NCI-H2171 (cell line): ENCODE measurements at places on chromosomes 5 and 9.

- no peak for DNase-seq
Measured at GRCh38 chr5:157913575-157913974, 54.6 kb upstream of the CLINT1 start.

GRCh38 chr5:1551426-1552301 lies 27.9 kb upstream of the LPCAT1 start:
- no peak for DNase-seq

DNA sequence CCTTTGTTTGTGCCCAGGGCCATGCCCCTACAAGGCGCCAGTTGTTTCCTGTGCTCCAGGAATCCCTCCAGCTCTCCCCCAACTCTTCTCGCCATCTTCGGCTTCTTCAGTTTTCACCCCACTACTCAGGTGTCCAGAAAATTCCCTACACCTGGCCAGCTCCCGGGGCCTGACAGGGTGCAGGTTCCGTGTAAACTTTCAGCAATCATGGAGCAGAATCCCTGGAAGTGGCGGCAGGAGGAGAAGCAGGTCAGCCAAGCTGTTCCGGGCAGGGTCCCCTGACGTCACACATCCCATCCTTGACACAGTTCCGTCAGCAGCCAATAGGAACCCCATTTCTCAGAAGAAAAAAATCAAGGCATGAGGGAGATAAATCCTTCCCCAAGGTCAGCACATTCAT lies 12.2 kb upstream of the ADGRD2 start:
- DNase-seq, result no peak

GRCh38 chr9:88087906-88088305 lies 50.4 kb downstream of the SPATA31C2 start:
- DNase-seq, result no peak

- no peak for DNase-seq
Measured at GRCh38 chr9:124197177-124198095, 60.3 kb upstream of the NEK6 start.

DNA sequence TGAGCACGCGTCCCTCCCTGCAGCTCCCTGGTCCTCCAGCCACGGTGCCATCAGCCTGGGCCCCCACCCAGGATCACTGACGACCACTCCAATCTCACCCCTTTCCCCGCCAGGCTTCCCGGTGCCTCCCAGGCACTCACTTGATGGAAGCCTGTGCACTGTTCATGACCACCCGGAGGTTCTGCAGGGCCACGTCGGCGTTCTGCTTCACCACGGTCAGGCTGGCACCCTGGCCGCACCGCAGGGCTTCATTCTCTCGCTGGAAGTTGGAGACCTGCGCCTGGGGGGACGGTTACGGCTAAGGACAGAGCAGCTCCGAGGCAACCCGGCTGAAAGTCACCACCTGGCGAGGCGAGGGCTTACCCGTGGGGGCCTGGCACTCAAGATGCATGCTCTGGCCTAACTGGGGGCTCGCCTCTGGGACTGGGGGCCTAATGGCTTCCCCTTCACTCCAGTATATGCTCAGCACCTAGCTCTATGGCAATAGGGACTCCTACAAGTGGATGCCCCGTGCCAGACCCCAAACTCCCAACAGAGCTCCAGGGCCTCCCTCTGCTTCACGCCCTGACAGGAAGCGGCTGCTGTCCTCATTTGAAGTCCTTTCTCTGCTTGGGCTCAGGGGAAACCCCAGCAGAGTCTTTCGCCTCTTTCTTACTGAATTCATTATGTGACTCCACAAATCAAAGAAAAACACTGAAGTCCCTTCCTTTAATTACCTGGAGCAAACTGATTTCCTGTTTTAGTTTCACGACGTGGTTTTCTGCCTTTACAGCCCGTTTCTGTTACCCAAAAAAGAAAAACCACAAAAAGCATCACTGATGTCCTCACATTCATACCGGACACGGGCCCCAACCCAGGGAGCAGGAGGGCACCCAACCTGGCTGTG lies 4.2 kb upstream of the SNAPC4 start:
- no peak for DNase-seq

DNA sequence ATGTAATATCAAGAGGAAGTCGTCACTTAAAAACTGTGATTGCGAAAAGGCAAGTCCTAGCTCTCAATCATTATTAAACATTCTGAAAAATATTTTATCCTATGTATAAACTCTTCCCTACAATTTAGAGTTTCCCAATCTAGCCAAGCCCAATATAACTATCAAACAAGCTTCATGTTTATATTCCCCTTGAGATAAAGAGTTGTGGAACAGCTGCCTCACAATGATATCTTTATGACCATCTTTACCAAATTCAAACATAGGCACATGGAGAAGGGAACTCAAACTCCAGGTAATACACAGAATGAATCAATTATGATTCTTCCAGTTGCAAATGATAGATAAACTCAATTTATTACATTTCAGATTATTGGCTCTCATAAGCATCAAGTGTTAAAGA lies 1468.7 kb downstream of the EFNA5 start:
- no peak for DNase-seq

GRCh38 chr5:82858151-82859025 lies 218.8 kb downstream of the TMEM167A start:
- DNase-seq, result no peak

- no peak for DNase-seq
Measured at GRCh38 chr9:14768405-14769229, 46.1 kb upstream of the CER1 start.
